NCI-H226 (cell line): ENCODE measurements at places on chromosomes 4 and X.

DNA sequence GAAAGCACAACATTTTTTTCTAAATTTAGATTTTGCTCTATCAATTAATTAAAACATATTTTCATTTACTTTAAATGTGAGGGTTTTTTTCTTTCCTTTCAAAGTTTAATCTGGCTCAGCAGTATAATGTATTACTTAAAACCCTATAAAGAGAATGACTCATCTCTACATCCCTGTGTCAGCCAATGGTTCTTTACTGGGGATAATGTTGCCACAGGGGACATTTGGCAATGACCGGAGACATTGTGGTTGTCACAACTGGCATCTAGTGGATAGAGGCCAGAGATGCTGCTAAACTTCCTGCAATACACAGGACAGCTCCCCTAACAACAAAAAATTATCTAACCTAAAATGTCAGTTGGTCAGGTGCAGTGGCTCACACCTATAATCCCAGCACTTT, 53.8 kb downstream of the SYNPO2 start:
- no peak for DNase-seq

- DNase-seq: peak; percentile 91
Observed at GRCh38 chr4:55947912-55948725, 626 bp upstream of the CEP135 start.

DNA sequence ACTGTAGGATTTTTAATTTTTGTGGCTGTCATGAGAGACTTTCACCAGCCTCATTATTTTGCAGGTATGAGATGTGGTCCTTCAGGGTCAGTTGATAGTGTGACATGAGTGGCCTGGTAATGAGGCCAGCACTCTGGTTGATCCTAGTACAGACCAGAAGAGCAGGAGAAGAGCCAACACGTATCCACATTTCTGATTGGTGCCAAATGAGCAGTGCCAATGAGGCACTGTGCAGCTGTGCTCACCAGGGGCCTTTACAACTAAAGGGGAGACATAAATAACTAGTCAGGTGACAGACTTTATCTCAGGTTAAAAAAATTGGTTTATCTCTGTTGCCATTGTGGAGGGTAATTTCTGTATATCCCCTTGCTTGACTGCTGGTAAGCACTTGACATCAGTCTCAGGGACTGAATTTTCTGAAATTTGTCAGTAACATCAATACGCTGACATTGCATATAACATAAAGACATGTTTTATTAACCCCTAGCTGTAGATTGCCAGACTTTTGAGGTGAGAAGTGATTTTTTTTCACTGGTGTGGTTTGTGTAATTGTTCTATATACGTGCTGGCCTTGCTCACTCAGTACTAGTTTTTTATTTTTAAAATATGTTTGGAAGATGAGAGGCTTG, 101.2 kb downstream of the AFF1 start:
- no peak for DNase-seq

DNA sequence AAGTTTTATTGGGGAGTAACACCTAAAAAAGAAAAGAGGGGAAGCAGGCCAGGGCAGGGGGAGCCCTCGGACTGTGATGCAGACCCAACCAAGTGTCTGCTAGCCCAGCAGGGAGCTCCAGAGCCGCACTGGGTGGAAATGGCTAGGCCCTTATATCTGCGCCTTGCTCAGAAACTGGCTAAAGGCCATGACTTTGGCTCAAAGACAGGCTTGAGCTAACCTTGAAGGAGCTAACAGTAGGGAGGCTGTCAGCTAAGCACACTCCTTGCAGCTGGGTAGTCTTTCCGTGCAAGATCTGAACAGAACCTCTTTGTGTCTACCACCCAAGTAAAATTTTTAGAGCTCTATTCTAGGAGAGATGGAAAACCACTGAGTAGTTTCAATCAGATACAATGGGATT, 43.0 kb downstream of the SEPSECS start:
- no peak for DNase-seq

DNA sequence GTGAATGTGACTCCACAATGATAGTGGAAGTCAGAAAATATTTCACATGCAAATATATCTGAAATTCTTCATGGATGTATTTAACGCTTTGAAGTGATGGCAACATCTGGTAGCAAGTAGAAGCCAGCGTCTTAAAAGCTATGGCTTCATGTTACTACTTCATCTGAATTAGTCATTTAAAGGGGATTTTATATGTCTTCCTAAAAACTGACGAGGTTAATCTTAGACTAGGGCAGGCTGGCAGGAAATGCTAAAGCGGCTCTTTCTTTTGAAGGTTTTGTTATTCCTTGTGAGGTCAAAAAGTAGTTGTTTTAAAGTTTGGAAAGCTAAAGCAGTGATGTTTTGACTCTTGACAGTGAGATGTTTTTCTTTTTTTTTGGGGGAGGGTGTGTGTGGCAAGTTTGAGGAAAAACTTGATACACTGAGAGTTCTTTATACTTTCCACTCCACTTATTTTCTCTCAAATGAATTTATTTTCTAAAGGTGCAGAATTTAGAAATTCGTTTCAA, 22.6 kb downstream of the PLS3 start:
- no peak for DNase-seq

DNA sequence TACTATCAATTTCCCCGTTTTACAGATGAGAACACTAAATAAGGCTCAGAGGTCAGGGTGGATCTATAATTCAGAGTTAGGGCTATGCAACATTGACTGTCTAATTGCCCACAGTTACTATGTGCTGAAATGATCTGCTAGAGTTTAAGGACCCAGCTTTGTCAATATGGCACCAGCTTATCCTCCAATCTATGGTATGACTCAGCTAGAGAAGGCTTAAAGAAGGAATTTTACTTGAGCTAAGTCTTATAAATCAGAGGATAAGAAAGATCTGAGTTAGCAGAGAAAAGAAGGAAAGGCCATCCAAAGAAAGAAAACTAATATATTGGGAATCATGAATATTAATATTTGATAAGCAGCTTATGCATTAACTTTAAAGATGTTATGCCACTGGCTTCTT, 78.1 kb downstream of the ASB9 start:
- no peak for DNase-seq

- peak; percentile 21 for DNase-seq
Observed at GRCh38 chrX:65688403-65688871, 21.0 kb downstream of the MSN start.

DNA sequence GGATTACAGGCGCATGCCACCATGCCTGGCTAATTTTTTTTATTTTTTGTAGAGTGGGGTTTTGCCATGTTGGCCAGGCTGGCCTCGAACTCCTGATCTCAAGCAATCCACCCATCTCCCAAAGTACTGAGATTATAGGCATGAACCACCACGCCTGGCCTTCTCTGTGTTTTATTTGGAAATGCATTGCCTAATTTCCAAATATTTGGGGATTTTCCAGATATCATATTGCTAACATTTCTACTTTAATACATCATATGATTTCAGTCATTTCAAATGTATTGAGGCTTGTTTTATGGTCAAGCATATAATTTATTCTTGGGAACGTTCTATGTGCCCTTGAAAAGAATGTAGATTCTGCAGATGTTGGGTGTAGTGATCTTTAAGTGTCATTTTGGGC, 38.8 kb downstream of the FGF2 start:
- no peak for DNase-seq

GRCh38 chr4:101669138-101669831, 121.2 kb upstream of the BANK1 start:
- DNase-seq: no peak

DNA sequence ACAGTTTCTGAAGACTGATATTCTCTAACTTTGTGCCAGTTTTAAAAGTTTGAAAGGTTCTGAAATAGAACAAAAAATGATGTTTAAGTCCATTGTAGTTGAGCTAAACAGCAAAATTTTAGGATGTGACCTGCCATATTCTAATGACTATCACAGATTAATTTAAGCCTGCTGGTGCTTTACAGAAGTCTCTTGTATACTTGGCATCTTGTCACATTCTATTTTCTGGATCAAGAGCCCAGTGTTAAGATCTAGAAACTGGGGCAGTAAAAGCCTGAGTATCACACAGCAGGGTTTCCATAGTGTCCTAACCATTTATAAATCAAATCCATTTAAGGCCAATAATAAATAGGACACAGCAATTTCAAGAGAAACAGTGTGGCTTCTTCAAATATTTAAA, 12.4 kb downstream of the FSTL5 start:
- no peak for DNase-seq

DNA sequence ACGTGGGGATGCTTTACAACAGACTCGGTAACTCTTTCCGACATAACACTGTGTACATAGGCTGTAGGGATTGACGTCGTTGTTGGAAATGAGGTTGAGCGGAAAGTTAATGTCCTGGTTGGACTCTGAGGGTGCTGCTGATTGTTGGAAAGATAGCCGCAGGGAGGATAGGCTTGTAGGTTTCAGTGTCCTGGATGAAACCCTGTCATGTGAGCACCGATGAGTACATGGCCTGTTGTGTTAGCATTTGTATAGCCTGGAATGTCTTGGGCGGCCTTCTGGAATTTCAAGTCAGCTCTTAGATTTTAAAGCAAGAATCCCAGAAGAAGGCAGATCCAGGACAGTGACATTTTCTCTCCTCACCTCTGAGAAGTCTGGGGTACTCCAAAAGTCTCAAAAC, 63.3 kb downstream of the TBC1D14 start:
- DNase-seq: no peak

GRCh38 chr4:150695162-150695561, 113.2 kb downstream of the MAB21L2 start:
- DNase-seq: no peak

GRCh38 chrX:137565318-137565904, 516 bp upstream of the ZIC3 start:
- DNase-seq: no peak

DNA sequence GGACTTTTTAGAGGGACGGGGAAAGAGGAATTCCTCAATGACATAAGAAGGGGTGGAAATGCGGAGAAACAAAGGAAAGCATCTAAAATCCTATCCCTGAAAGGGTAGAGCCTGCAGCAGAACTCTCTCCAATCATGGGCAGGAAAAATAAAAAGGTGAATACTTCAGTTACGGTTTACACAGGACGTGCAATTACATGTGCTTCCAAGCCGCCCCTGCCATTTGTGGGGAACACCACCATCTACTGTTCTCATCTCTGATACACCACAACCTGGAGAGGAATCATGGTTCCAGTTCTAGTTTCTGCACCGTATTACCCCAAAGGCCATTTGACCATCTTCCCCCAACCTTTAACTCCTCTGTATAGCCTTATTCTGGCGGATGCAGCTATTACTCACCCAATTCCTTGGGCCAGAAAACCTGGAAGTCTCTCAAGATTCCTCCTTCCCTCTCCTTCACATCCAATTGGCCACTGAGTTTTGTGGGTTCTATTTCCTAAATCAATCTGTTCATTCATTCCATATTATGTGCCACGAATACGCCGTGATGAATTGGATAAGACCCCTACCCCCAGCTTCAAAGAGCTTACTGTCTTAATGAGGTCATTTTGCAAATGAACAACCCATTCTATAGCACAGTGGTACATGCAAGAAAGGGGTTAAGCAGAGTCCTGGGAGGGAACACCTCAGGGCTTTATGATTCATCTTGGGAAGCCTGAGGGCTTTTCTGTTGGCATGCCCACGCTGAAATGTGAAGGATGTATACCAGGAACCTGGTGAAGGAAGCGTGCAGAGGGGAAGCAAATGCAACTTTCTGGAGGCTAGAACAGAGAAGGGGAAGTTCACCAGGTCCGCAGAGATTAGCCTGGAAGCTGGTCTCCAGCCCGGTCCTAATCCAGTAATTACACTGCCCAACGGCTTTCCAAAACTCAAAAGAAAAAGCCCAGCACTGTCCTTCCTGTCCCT, 1.4 kb upstream of the MSL3 start:
- DNase-seq: peak; percentile 67

DNA sequence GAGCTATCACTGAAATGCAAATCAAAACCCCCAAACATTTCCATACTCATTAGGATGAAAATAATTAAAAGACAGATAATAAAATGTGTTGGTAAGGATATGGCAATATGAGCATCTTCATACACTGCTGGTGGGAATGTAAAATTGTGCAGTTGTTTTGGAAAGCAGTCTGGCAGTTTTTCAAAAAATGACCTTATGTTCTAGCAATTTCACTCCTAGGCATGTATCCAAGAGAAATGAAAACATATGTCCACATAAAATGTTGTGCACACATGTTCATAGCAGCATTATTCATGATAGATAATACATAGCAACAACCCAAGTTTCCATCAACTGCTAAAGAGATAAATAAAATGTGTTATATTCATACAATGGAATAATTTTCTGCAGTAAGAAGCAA, 14.8 kb upstream of the GPRASP2 start:
- no peak for DNase-seq

- DNase-seq: no peak
Observed at GRCh38 chr4:13413729-13414437, 70.3 kb downstream of the RAB28 start.

- no peak for DNase-seq
Observed at GRCh38 chr4:21790438-21791029, 158.0 kb downstream of the KCNIP4 start.

DNA sequence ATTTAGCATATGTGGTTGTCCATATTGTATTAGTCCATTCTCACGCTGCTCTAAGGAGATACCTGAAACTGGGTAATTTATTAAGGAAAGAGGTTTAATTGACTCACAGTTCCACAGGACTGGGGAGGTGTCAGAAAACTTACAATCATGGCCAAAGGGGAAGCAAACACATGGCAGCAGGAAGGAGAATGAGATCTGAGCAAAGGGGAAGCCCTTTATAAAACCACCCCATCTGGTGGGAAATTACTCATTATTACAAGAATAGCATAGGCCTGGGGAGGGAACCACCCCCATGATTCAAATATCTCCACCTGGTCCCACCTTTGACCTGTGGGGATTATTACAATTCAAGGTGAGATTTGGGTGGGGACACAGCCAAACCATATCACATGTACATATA, 122.6 kb upstream of the ANK2 start:
- DNase-seq: no peak

DNA sequence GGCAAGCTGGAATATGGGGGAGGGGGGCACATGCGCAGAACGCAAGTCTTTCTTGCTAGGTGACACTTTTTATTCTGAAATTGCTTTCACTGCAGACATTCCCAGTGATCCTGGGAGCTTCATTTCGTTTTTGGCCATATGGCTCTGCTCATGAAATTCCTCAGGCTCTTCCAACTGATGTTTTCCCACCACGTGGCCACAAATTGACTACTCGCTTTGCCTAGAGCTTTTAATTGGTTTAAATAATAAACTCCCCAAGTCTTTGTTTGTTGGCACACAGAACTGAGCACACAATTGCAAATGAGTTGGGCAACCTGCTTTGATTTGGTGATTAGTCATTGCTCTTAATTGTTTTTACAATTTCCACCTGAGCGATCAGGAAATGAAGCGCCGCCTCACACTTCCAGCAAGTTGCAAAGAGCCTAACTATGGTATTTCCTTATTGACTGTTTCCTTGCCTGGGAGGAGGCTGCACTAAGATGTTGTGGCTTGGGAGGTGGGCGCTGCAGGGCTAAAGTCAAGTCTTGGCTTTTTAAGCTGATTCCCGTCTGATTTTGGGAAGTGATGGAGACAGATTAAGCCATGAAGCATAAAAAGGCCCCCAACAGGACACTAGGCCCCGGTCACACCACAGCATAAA, 282.5 kb downstream of the ZIC3 start:
- no peak for DNase-seq
